ENCODE measurements at places on chromosomes 16 and 17. TPM values are rescaled to one million over a fixed set of nuclear protein-coding genes. Genes with fewer than 3 reads are reported as not detected.

Gene GOSR2
- 40.0 TPM for total RNA-seq

Gene KRT32
- total RNA-seq, result not detected

Gene GPR139
- not detected for total RNA-seq

DNA sequence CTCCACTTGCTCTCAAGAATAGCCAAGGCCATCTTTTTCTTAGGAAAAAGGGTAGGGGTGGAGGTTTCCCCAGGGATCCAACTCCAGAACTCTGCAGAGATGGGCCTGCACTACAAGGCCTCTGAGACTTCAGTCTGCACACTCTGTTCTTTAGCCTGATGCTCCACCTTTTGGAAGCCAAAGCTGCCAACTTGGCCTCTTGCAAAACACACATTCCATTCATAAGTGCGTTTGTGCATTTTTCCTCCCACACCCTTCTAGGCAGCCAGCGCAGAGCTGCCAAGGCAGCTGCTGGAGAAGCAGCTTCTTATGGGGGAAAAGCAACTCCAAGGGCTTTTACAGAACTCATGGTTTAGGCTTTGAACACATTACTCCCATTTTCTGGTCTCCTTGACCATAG is 45.3 kb downstream of the REXO5 start:
- peak; percentile 86 for DNase-seq

GRCh38 chr17:71329310-71330098 is 791.3 kb upstream of the SOX9 start:
- no peak for DNase-seq

DNA sequence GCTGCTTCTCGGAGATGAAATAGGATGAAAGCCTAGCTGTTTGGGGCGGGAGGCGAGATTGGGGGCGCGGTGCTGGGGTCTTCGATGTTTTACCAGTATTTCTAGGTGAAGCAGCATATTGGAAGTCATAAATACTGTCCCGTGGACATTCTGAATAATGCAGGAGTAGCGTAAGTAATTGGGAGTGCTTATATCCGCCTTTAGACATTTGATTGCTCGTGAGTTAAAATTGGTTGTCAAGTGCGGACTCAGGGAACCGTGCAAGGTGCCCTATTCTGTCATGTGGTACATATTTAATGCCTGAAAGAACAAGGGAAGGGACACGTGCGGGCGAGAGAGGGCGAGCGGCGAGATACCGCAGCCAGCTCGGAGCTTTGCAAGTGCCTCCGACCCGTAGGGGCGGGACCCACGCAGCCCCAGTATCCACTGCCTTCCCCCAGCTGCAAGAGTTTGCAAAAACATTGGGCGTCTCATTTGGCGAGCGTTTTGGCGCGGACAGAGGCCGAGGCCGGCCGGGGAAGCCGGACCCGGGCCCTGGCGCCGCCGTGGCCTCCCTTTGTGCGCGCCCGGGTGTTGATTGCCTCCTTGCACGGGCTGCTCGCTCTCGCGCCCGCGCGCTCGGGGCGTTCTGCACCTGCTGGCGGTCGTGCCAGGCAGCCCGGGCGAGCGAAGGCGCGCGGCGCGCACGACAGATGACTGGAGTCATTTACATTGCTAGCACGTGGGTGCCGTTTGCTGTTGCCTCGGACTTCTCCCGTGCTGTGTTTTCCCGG is 849.8 kb upstream of the RBFOX1 start:
- no peak for DNase-seq

Gene KRTAP4-6
- not detected for total RNA-seq

Gene ZNF213
- total RNA-seq, result 28.1 TPM

DNA sequence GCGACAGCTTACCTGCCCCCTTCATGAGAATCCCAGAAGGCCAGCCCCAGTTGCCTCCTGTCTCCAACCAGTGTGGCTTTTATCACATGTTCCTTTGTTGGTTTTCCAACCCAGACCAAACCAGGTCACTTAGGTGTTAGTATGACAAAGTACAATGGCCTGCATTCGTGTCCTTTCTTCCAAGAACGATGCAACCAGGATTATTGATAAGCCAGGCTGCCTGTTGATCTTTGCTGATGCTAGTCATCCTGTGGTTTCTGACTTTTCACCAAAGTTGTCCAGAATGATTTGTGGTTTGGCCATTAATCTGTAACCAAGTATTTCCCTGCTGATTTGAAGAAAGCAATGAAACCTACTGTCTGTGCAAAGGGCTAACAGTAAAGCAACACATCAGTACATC is 191.4 kb downstream of the CYLD start:
- DNase-seq, result no peak

Gene OTOP2
- total RNA-seq, result 0.85 TPM

Gene TK1
- total RNA-seq, result 10.8 TPM

- DNase-seq, result no peak
Measured at GRCh38 chr17:34259146-34259545, 4.1 kb downstream of the CCL2 start.

DNA sequence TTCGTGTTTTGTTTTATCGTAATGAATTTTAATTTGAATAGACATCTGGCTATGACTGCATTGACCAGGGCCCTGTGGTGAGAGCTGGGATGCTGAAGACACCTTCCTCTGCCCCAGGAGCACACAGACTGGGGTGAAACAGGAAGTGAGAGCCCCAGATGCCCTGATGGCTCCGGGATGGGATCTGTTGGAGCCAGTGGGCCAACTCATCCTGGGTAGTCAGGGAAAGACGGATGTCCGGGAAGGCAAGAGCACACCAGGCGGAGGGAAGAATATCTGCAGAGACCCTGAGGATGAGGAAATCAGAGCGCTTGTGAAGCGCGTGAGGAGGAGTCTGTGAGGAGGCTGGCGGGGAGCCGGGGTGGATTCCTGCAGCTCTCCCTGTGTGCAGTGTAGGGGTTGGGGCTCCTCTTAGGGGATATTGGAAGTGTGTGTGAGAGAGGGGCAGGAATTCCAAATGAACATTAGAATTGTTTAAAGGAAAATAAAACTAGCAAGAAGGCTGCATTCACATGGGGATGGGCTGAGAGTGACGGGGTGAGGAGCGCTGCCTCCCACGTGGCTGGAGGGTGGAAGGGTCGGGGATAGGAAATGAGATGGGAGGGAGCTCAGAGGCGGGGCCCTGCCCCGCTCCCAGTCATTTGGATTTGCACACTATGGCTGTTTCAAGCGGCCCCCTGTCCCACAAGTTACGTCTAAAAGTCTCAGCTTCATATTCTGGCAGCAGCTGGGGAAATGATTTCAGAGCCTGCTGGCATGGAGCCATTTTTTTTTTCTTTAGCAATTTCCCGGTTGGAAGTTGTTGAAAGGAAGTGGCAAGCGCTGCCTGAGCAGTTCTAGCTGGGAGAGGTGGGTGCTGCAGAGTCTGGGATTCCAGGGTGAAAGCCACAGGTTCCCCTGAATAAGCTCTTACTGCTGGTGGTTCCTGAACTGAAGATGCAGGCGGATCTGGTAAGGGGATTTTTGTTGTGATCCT is 71.2 kb upstream of the LGALS9 start:
- DNase-seq, result no peak

Gene GJC1
- 5.3 TPM for total RNA-seq

- no peak for DNase-seq
Measured at GRCh38 chr17:2889256-2889655, 93.0 kb downstream of the RAP1GAP2 start.

- no peak for DNase-seq
Measured at GRCh38 chr17:79082311-79083190, 7.9 kb downstream of the ENGASE start.

DNA sequence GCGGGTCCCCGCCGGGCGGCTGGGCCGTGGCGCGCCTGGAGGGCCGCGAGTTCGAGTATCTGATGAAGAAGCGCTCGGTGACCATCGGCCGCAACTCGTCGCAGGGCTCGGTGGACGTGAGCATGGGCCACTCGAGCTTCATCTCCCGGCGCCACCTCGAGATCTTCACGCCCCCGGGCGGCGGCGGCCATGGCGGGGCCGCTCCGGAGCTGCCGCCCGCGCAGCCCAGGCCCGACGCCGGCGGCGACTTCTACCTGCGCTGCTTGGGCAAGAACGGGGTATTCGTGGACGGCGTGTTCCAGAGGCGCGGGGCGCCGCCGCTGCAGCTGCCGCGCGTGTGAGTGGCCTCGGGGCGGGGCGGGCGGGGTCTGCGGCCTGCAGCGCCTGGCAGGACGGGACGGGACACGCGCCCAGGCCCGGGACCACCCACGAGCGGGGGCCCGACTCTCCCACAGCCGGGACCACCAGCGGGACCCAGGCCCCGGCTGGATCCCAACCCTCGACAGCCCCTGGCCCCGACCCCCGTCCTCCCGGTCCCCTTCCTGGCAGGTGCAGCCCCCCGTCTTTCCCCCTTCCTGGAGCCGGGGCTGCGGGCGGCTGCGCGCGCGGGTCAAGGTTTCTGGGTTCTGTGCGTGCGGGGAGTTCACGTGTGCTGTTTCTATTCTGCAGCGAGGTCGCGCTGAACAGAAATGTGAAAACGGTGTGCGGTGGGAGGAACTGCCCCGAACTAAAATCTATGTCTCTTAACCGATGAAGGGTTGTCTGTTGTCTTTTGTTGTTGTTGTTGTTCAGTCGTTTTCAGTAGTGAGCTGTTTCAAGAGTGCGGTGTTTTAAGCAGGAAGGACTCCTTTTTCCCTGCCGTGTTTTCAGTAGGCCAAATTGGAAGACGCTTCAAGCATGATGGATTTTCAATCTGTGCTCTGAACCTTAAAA is 705 bp downstream of the FOXK2 start:
- no peak for DNase-seq

- no peak for DNase-seq
Measured at GRCh38 chr17:46722662-46723285, 95.7 kb downstream of the WNT3 start.

DNA sequence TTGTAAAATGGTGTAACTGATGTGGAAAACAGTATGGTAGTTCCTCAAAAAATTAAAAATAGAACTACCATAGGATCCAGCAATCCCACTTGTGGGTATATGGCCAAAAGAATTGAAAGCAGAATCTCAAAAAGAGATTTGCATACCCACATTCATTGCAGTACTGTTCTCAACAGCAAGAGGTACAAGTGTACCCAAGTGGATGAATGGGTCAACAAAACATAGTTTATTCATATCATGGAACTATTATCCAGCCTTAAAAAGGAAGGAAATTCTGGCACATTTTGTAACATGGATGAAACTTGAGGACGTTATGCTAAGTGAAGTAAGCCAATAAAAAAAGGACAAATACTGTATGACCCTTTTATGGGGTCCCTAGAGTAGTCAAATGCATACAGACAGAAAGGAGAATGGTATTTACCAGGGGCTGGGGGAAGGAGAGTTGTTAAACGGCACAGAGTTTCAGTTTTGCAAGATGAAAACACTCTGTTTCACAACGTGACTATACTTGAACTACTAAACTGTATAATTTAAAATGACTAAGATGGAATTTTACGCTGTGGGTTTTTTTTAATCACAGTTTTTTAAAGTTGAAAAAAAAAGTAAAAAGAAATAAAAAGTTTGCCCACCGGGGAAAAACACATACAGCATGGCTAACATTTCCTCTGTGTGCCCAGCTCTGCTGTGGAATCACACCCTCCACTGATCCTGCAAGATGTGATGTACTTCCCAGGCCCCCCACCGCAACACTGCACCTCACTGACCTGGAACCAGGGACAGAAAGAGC is 6.1 kb downstream of the TVP23A start:
- no peak for DNase-seq

Gene TBC1D3E
- not detected for total RNA-seq

DNA sequence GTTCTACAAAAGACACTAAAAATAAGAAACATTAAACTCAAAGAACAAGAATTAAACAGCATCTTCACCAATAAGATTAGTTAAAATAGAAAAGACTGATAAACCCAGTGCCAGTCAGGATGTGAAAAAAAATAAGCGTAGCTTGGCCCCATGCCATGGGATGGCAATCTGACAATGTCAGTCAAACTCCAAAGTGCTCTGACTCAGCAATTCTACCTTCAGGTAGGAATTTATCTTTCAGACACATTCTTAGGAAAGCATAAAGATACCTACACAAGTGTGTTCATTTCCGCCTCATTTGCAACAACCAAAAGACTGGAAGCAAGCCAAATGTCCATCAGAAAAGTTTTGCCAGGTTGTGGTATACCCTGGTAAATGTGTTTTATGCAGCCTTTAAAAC is 9.1 kb upstream of the MPO start:
- DNase-seq, result no peak

DNA sequence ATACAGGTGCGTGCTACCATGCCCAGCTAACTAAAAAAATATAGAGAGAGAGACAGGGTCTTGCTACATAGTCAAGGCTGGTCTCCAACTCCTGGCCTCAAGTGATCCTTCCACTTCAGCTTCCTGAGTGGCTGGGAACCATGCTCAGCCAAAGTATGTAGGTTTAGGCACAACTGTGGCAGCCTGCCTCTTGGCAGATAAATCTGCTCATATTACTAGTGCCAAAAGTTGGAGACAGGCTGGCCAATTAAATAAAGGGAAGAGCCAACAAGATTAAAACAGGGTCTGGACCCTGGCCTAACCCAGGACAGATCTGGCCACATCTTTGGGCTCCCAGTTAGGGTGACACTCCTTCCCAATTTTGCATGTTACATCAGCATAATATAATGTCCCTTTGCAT is 151.7 kb downstream of the CBLN1 start:
- DNase-seq, result no peak

Gene NPIPB6
- total RNA-seq, result 3.1 TPM

Gene SLC6A2
- 2.6 TPM for total RNA-seq

Measured in prostate gland (tissue), 2 donors.